ENCODE measurements at places on chromosomes 2 and 18. TPM values are rescaled to one million over a fixed set of nuclear protein-coding genes. Genes with fewer than 3 reads are reported as not detected.

Gene TMEM127
- total RNA-seq, result 26.7 TPM

Gene OBSL1
- total RNA-seq, result 63.2 TPM

Gene DYSF
- 6.3 TPM for total RNA-seq

Gene COL4A4
- 45.2 TPM for total RNA-seq

Gene DNAJC5G
- not detected for total RNA-seq

Gene SAG
- not detected for total RNA-seq

Gene PIKFYVE
- total RNA-seq, result 22.4 TPM

Gene SATB2
- total RNA-seq, result 1.3 TPM

Gene GCG
- not detected for total RNA-seq

Gene TTC39C
- 8.8 TPM for total RNA-seq

Gene SDC1
- 0.36 TPM for total RNA-seq

Gene TTC32
- 12.6 TPM for total RNA-seq

Gene FRZB
- total RNA-seq, result 0.49 TPM

Gene FOXI3
- total RNA-seq, result not detected

Gene G6PC2
- not detected for total RNA-seq

Gene CHRND
- total RNA-seq, result not detected

Gene UGT1A3
- not detected for total RNA-seq

Gene HOXD3
- not detected for total RNA-seq

Gene GPR55
- not detected for total RNA-seq

Gene DOK6
- 3.1 TPM for total RNA-seq

Gene HOXD4
- total RNA-seq, result not detected

Gene GPR35
- total RNA-seq, result not detected

Gene CERKL
- not detected for total RNA-seq
